AG09309 (cell line): ENCODE measurements at places on chromosomes 13 and 19.

DNA sequence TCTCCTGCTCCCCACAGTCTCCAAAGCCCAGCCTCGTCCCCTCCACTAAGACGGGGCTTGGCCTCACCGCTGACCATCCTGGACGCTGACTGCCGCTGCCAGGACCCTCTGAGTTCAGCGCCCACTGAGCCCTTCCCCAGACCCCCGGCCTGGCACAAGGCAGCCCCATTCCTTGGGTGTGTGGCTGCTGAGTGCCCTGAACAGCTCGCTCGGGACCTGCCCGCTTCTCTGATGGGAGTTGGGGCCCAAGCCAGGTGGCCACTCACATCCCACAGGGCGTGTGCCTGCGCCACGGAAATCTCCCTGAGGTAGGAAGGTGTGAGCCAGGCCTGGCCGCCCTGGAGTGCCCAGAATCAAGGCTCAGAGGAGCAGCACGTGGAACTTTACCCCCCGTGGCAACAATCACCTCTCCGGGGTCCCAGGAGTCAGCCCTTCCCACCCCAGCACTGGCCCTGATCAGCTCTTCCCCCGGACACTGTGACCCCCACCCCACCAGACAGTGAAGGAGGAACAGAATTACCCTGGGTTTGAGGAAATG is 20.8 kb downstream of the C13orf46 start:
- no peak for DNase-seq

GRCh38 chr13:110396913-110397381 is 89.9 kb downstream of the COL4A2 start:
- peak; percentile 100 for DNase-seq

- DNase-seq = no peak
These were observed 12.8 kb upstream of the SELENOW start for GRCh38 chr19:47765523-47766358.

GRCh38 chr13:32092496-32092895 is 60.9 kb downstream of the FRY start:
- DNase-seq = no peak
